ENCODE measurements at places on chromosomes 5 and 9.
A peak's percentile ranks its signal among the peaks of the same experiment; 100 is the strongest.

GRCh38 chr5:150163547-150164059 is 3.0 kb upstream of the CDX1 start:
- no peak for DNase-seq

GRCh38 chr5:150645070-150645700 is 4.7 kb downstream of the SYNPO start:
- DNase-seq: no peak

- no peak for DNase-seq
Measured at GRCh38 chr5:85278193-85278592, 893.5 kb upstream of the EDIL3 start.

DNA sequence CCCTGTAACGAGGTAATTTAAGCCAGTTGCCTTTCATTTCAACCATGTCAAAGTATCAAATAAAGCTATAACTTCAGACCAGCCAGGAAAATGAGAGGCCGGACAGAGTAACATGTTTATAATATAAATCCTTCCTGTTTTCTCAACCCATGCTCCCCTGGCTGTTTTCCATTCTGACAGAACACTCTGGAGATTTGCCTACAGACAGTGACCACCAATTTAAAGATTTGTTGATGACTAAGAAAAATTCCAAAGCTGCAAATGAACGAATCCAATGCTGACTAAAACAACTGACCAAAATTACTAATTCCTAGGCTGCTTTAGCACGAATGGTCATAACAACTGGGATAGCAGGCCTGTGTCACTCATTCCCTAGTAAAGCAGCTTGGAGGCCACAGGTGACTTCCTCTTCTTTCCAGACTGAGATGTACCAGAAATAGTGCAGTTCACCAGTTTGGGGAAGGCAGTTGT is 141.4 kb downstream of the AOPEP start:
- no peak for DNase-seq

DNA sequence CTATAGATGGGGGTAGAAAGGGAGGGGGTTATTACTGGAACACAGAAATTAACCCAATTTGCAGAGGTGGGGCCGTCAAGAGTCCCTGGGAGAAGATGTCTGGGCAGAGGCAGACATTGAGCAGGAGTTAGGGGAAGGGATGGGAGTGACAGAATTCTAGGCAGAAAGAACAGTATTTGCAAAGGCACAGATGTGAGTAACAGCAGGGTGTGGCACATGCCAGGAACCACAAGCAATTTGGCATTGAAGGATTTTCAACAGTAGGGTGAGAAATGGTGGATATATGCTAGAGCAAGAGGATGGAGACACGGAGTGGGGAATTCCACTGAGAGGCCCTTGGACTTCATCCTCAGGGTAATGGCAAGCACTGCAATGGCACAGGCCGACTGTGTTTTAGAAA is 71.6 kb upstream of the FRRS1L start:
- no peak for DNase-seq

GRCh38 chr5:19208397-19208796 is 779.6 kb downstream of the CDH18 start:
- no peak for DNase-seq

- no peak for DNase-seq
Measured at GRCh38 chr9:109166771-109167601, at the start of gene FRRS1L. FRRS1L (minus strand) TSS chr9:109167249; CDS start chr9:109167138, 111 bp downstream.

DNA sequence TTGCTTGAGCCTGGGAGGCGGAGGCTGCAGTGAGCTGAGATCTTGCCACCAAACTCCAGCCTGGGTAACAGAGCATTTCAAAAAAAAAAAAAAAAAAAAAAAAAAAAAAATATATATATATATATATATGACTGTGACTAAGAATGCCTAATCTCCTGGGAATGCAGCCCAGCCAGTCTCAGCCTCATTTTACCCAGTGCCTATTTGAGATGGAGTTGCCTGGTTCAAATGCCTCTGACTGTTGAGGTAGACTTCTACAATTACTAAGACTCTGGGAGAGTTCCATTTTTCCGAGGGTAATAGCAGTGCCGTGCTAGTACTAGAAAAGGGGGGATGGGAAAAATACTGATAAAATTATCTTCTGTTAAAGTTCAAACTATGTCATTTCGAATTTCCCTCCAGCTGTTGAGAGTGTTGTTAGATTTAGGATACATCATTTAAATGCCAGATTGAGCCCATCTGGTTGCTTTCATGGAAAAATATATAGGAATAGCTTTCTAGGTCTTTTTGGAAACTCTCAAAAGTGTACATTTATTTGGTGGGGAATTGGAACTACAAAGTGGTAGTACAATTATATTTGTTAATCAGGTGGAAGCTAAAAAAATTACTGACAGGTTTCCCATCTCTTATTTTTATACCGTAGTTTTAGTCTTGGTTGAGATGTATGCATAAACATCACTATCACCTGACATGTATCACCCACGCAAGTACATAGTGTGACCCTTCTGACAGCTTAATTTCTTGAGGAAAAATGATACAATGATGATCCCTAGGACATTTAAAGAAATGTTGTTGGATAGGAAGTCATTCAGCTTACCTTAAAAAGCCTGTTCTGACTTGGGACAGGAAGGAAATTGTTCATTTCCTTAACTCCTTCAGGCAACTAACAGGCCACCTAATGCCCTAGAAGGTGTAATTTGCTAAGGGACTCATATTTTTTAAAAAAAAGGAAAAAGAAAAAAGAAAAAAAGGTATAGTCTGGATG is 214.9 kb downstream of the ADAMTSL1 start:
- no peak for DNase-seq

DNA sequence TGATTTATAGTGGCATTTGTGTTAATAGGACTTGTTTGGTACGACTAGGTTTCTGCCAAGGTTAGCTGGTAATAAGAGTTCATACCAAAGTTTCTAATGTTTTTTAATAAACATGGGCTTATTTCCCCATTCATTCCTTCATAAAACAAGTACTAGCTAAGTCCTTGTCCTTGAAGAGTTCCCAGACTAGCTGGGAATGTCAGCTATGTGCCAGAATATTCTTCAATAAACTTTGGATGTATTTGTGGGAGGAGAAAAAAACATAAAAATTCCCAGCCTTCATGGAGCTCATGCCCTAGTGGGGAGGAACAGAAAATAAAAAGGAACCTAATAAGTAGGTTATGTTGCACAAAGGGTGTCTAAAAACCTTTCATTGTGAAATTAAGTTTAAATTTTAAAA is 176.9 kb downstream of the DENND1A start:
- no peak for DNase-seq

GRCh38 chr9:21761309-21761901 is 41.0 kb upstream of the MTAP start:
- DNase-seq: no peak

DNA sequence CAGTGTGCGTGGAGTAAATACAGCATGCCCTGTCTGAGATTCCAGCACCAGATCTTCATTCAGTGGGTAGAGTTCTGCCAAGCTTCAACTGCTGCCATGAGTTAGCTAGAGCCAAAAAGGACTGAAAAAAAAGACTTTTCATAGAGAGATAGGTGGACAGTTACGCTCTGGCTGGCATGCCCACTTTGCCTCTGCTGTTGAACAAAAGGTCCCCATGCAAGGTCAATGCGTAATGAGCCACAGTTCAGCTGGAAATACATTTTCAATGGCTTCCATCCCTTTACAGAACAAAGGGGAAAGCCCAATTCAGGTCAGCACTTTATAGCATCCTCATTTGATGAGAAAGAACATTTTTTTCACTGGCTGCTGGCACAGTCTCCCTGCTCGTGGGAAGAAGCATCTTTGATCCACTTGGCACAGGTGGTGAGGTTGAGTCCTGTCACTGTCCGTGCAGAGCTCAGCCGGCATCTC is 86.9 kb upstream of the ERCC6L2 start:
- DNase-seq: no peak

- DNase-seq: no peak
Measured at GRCh38 chr5:30041831-30042385, 1151.6 kb upstream of the CDH6 start.

GRCh38 chr5:112254303-112254702 is 164.8 kb downstream of the EPB41L4A start:
- no peak for DNase-seq

GRCh38 chr5:149117970-149118369 is 23.3 kb upstream of the ABLIM3 start:
- DNase-seq: no peak

GRCh38 chr5:892394-893136 is at the start of the genes BRD9 and TRIP13:
BRD9 (minus strand) TSS chr5:892801; CDS start chr5:892657, 144 bp downstream.
TRIP13 (plus strand) TSS chr5:892884; CDS start chr5:892999, 115 bp downstream.
- DNase-seq: peak; percentile 59

DNA sequence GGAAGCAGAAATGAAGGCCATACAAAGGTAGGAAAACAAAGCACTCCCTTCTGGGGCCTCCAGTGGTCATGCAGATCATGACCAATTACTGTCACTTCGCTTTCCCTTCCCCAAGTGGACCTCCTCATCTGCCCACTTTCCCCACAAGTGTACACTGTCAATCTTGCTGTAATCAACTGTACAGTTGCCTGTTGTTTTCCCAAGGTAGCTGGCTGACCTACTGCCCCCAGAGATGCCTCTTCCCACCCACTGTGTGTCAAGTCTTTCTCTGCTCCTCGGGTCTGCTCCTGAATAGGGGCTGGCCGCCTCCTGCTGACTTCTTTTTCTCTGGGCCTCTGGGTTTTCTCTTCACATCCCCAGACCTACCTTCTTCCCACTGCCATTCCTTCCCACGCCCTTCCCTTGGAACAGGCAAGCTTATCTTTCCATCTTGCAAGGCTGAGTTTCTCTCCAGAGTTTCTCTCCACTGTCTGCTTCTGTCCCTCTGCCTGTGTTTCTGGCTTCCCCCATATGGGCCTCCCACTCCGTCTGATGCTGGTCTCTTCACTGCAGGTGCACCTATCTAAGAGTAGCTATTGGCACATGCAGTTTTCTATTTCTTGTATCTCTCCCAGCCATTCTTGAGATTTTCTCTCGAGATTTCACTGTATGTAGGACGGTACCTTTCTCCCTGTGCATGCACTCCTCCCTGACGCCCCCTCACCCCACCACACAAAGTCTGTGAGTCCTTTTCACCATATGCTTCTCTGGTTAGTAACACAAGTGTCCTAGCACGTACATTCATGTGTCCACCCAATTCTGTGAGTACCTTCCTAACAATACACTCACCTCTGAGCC is 2.4 kb downstream of the ELL2 start:
- no peak for DNase-seq

- DNase-seq: no peak
Measured at GRCh38 chr9:4768681-4769080, 24.1 kb upstream of the RCL1 start.

DNA sequence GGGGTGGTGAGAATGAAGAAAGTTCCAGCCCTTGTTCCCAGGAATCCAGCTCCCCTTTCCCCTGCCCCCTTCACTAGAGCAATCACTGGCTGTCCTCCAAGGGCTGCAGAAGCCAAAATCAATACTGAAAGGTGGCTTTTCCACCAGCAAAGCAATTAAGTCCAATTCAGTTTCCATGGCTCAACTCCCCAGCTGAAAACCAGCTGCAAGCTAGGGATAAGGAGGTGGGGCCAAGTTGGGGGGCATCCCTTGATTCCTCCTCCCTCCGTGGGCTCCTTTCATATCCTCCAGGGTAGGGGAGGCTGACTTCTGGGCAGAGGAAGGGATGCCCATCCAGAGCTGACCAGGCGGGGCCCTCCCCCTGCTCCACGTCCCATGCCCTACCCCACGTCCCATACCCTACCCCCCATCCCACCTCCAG is 22.7 kb downstream of the CAMK2A start:
- DNase-seq: no peak

GRCh38 chr9:79657891-79658290 is 86.1 kb downstream of the TLE4 start:
- no peak for DNase-seq

DNA sequence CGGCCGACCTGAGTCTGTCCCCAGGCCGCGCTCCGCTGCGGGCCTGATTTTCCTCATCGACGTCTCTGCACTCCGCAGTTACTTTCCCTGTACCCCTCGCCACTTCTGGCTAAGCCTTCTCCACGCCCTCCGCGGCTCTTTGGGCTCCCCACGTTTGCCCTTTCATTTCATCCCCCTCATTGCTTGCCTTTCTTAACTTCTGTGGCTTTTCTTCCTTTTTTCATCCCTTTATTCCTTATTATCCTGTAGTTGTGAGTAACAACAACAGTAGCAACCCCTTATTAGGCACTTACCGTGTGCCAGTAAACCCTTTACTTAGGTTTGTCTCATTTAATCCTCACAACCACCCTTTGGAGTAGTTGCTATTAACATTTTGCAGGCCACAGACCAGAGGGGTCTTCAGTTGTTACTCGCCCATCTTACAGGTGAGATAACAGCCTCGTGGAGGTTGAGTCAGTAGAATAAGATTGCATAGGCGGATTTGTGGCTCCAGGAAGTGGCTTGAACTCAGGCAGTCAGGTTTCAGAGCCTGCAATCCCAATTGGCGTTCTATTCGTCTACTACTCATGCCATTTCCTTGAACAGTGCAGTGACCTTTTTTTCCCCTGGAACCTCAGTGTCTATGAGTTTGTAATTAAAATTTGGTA is 724 bp downstream of the TCERG1 start:
- no peak for DNase-seq

DNA sequence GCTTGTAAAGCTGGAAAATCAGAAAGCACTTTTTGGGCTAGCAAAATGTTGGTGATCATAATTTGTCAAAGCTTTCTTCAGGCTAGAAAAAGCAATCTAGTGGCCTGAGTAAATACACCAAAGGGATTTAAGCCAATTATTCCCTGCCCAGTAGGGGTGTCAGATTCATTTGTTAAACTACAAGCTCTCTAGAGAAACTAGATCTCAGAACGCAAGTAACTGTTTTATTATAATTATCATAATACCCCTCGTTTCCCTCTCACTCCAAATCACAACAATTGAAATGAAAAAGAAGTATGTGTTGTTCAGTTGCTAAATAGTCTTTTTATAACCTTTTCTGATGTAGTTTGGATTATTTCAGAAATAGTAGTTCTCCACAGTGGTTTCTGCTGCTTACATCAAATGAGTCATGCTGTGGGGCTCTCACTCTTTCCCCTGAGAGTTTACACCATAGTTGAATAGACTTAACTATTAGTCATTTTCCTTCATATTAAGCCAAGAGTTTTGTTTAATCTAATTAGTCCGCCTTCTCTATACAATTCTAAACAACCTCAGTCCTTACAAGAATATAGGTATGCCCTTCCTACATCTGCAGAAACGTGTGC is 918.6 kb upstream of the DMAC1 start:
- DNase-seq: no peak

- no peak for DNase-seq
Measured at GRCh38 chr5:173862047-173862477, 26.1 kb upstream of the CPEB4 start.

GRCh38 chr9:70587201-70587600 is 172.7 kb upstream of the KLF9 start:
- DNase-seq: no peak

GRCh38 chr5:171275841-171276544 is 33.1 kb upstream of the TLX3 start:
- DNase-seq: no peak

DNA sequence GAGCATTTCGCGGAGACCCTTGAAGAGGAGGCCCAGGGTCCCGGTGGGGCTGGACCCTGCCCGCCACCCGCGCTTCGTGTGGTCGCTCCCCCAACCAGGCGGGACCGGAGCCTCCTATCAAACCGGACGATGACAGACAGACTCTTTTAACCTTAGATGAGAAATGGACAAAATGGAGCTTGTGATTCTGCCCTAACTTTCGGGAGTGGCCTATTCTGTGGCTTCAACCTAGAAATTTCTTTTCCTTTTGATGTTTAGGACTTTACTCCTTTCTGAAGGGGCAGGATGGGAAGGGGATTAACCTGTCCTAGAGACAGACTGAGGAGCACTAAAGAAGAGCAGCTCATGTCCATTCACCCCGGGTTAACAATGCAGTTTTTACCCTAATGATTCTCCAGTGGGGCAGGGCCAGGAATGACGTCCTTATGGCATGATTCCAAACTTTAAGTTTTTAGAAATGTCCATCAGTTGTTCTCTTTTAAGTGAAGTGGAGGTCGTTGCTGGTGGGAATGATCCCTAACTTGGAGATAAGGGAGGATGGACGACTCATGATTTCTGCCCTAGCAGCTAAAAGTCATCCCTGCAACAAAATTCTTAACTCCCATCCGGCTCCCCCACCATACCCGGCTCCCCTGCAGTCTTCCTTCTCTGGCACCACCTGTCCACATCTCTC is 1.0 kb downstream of the NIPSNAP3A start:
- no peak for DNase-seq
